Fibroblast of upper back skin (primary cell): ENCODE measurements at places on chromosomes 7 and 10.

DNA sequence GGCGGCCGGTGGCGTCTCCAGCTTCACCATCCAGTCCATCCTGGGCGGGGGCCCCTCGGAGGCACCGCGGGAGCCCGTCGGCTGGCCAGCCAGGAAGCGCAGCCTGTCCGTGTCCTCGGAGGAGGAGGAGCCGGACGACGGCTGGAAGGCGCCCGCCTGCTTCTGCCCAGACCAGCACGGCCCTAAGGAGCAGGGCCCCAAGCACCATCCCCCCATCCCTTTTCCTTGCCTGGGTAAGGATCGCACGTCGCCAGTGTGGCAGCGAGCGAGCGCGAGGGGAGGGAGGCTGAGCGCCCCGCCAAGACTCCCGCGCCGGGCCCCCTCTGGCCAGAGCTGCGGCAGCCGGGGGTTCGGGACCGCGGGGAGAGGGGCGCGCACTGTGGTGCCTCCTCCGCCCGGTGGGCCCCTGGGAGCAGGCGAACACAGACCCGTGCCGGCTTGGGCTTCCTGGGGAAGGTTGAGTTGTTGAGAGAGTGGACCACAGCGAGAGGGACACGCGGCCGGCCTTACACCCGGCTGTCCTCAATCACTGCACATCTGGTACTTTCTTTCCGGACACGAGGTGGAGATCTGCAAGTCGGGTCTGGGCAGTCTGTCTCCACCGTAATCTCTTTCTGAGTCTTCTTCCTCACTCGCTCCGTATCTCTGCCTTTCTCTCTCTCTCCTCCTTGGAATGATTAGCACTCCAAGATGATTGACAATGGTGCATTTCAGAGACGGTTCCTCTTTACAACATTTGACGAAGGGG, 652 bp downstream of the HMX2 start:
- DNase-seq: no peak

- no peak for DNase-seq
These were observed 8.0 kb upstream of the CCDC71L start for GRCh38 chr7:106668861-106669524.

DNA sequence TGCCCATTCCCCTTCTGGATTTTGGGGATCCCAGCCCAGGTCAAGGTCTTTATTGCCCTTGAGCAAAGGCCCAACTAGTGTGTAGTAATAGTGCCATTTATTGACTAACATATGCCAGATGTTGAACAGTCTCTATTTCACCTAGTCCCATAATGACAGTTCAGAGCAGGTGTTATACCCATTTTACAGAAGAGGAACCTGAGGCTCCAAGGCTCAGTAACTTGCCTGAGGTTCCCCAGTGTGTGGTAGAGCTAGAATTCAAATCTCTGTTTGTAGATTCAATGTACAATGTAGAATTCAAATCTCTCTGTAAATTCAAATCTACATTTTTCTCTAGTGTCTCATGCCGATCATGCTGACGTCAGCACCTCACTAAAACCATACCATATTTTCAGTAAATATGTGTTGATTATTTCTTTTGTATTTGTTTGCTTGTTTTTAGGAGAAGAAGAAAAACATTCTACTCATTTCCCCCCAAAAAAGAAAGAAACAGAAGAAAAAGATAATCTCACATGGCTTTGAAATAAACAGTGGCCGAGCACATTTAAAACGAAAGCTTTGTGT, 329.7 kb downstream of the PRPF18 start:
- no peak for DNase-seq

DNA sequence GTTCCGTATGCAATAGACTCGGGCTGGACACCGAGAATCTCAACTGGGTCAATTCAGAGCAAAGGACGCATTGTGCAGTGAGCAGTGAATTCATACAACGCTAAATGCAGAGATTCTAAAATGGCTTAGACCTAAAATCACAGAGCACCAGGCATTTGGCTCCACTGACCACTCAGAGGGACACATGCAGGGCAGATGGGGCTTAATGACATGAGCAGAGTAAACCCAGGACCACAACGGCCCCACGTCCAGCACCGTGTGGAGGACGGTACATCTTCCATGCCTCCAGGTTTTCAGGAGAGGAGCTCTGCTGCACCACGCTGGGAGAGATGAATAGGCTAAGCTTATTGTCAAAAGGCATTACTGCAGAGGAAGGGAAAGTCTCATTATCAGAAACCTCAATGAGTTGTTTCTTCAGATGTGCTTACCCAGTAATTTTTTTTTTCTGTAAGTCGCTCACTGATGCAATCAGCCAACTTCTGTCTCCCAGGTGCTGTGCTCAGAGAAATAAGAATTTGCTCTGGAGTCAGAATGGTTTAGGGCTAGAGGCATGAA, 555.0 kb downstream of the PTPRN2 start:
- no peak for DNase-seq

DNA sequence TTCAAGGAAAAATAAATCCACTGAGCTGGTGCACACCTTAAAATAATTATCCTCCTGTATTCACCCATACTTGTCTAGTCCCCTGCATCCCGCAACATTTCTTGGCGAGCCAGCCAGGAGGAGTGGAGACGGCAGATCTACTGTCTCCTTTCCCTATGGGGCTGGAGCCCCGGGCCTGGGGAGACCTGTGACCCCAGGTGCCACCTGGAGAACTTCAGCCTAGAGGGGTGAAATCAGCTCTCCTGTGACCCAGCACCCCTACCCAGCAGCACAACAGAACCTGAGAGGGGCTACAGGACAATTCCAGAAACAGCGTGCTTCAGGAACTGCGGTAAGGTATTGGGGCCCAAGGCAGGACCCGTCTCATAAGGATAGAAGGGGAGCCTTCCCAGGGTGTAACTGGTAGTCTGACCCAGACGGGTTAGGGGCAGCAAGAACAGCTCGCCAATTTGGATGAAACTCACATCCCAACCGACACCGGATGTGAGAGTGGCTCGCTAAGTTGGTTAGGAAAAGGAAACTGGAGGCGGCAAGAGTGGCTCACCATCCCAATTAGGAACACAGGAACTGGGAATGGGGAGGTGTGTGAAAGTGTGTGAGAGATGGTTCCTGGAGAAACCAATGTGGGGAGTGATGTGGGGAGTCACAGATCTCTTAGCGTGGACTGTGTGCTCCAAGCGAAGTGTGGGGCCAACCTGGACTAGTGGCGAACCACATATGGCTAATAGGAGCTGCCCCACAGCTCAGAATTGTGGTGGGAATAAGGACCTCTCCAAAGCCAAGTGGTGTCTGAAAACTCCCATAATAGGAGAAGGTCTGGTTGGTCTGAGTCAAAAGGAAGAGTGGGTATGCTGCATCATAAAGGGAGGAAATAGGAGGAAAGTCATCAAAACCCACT, 15.1 kb upstream of the DENND2A start:
- no peak for DNase-seq

GRCh38 chr7:128322040-128322643, 21.6 kb downstream of the RBM28 start:
- peak; percentile 59 for DNase-seq

GRCh38 chr10:42707234-42707633, 68.9 kb upstream of the ZNF33B start:
- no peak for DNase-seq

DNA sequence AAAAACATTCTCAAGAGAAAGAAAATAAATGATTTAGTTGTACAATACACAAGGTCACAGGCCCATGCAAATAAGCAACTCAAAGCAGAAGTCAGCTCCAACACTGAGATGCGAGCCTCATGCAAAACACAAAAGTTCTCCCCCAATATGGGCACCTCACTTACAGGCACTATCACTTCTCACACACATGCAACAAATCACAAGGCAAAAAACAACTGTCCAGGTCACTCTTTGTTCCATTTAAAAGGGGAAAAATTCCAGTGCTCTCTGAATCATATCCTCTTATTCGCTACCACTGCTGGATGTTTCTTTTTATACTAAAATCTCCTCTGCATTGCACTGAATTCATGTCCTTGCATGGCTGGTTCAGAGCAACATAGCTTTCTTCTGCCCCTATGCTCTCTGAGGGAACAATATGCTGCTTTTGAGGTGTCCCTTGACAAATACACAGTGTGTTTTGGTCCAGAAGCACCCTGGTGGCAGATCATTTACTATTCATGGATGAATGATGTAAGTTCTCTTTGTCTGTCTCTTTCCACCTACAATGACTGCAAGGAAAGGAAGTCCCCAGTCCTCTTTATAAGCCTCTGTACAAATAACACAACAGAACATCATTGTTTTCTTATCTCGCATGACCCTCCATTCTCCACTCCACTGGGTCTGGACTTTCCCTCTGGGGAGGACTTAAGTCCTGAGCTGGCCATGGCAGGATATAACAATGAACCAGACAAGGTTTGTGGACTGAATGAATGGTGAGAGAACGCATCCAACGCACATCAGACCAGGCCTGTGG, 85.4 kb upstream of the GSDME start:
- no peak for DNase-seq

- DNase-seq: peak; percentile 86
These were observed 335.7 kb downstream of the PHTF2 start for GRCh38 chr7:78134256-78134655.

- peak; percentile 36 for DNase-seq
These were observed 4.4 kb downstream of the VIM start for GRCh38 chr10:17232276-17232960.

GRCh38 chr10:119538632-119539358, 3.7 kb downstream of the RGS10 start:
- no peak for DNase-seq

DNA sequence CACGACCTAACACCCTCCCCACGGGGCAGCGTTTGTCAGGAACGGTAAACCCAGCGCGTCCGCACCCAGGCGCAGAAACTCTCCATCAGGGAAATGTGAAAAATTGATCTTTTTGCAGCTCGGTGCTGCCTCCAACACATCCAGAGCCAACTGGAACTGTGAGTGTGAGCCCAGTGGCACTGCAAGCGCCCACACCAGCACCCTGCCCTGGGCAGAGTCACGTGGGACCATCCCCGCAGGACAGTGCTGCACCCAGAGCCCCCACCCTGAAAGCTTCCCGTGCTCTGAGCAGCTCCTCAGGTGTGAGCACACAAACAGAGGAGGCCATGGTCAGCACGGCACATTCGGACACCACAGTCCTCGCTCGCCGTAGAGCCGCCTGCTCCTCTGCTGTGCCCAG, 330.9 kb downstream of the DNAJB6 start:
- no peak for DNase-seq
